Spinal cord (tissue), 10 donors: ENCODE measurements at places on chromosomes 4 and X. TPM values are rescaled to one million over a fixed set of nuclear protein-coding genes. Genes with fewer than 3 reads are reported as not detected.

The GPRASP3 gene
- polyA plus RNA-seq = 39.0 TPM

The PDGFRA gene
- polyA plus RNA-seq = 82.6 TPM

The LNX1 gene
- 12.4 TPM for polyA plus RNA-seq

The CCDC110 gene
- 2.0 TPM for polyA plus RNA-seq

The DUSP21 gene
- not detected for polyA plus RNA-seq

GRCh38 chr4:121749225-121749624, 15.7 kb downstream of the SMIM43 start:
- no peak for DNase-seq

DNA sequence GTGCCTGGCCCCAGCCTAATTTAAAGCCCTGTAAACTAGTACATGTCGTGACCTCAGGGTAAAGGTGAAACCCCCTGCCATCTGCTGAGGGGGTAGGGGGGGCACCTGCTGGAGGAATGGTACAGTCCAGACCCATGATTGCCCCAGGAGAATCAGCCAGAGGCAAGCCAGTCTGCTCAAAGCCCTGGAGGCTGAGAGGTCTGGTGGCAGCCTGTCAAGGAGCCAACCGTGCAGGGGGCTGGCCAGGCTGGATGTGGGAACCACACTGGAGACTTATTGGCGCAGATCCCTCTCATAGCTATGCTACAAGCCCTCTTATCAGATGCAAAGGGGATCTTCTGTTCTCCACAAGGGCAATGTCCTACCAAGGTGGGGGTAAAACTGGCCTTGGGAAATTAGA, 31.4 kb upstream of the PJA1 start:
- DNase-seq = no peak

- peak; percentile 60 for DNase-seq
These were observed 14.8 kb downstream of the SHROOM3 start for GRCh38 chr4:76449833-76450232.

DNA sequence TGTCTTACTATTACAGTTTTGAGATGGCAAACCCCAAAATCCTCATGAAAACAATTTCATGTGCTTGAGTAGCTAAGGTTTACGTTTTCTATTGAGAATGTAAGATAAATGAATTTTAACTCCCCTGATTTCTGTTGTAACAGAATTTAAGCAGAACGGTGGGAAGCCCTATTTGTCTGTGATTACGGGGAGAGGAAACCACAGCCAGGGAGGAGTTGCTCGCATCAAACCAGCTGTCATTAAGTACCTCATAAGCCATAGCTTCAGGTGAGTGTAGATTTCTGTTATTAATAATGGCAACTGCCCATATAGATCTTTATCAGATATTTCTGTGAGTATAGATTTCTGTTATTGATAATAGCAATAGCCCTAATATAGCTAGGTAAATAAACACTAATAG, 44.2 kb upstream of the RHOH start:
- DNase-seq = no peak

DNA sequence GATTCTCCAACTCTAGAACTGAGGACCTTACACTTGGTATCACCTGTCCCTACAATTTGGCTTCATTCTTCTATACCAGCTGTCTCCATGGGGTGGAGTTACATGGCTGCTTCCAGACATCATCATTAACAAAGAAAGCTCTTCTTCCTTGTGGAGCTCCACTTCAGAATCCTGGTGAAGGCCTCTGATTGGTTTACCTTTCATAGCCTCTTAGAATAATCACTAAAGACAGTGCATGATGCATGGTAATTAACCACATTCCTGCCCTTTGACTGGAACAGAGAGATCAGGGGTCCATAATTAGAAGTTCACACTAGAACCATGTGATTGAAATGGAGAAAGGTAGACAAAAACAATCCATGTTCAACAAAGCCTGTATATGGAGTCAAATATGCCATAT, 112.6 kb upstream of the ZNF827 start:
- DNase-seq = no peak

DNA sequence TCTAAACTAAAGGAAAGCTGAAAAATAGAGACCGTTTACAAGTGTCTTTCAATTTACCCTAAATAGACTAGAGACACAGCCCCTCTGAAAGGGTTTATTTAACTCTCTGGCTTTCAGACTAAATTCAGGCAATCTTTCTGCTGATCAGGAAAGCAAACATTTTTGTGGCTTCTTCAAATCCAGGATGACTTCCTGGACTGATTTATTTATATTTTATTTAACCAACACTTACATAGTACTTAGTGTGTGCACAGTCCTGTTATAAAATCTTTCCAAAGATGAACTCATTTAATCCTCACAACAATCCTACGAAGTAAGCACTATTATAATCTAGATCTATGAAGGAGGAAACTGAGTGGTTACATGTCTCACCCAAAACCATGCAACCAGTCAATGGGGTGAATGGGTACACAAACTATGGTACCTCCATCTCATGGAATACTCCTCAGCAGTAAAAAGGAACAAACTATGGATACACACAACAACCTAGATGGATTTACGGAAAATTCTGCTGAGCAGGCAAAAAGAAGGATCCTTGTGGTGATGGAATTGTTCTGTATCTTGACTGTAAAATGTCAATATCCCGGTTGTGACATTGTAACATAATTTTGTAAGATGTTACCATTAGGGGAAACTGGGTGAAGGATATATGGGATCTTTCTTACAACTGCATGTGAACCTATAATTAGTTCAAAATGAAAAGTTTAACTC, 64.1 kb upstream of the MAMLD1 start:
- no peak for DNase-seq

- DNase-seq = no peak
These were observed 207.9 kb upstream of the FAT1 start for GRCh38 chr4:186931519-186931918.

- no peak for DNase-seq
These were observed 159.4 kb downstream of the OPHN1 start for GRCh38 chrX:68273887-68274286.

- DNase-seq = no peak
These were observed 61.3 kb downstream of the CLDN34 start for GRCh38 chrX:10028283-10029104.

DNA sequence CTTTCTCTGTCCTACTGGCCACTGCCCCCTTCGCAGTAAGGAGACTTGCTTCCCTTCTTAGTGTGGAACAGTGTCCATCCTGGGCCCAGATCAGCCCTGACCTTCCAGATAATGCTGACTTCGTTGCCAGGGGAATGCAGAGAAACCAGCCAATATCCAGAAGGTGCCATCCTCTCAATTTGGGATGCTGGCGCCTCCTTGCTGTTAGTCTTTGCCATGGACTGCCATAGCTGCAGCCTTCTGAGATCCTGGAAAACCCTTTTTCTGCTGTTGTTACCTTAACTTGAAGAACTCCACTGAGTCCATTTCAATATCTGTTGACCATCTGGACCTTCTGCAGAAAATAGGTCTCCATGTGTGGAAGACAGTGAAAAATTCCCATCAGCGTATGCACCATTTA, 21.8 kb downstream of the RAI2 start:
- no peak for DNase-seq

GRCh38 chr4:152696764-152697261, 17.0 kb upstream of the TMEM154 start:
- DNase-seq = no peak

DNA sequence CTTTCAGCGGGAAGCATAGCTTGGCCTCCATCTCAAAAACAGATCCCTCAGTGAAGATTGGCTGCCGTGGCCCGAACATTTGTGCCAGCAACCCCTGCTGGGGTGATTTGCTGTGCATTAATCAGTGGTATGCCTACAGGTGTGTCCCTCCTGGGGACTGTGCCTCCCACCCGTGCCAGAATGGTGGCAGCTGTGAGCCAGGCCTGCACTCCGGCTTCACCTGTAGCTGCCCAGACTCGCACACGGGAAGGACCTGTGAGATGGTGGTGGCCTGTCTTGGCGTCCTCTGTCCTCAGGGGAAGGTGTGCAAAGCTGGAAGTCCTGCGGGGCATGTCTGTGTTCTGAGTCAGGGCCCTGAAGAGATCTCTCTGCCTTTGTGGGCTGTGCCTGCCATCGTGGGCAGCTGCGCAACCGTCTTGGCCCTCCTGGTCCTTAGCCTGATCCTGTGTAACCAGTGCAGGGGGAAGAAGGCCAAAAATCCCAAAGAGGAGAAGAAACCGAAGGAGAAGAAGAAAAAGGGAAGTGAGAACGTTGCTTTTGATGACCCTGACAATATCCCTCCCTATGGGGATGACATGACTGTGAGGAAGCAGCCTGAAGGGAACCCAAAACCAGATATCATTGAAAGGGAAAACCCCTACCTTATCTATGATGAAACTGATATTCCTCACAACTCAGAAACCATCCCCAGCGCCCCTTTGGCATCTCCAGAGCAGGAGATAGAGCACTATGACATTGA, 175.4 kb downstream of the FAT4 start:
- no peak for DNase-seq

DNA sequence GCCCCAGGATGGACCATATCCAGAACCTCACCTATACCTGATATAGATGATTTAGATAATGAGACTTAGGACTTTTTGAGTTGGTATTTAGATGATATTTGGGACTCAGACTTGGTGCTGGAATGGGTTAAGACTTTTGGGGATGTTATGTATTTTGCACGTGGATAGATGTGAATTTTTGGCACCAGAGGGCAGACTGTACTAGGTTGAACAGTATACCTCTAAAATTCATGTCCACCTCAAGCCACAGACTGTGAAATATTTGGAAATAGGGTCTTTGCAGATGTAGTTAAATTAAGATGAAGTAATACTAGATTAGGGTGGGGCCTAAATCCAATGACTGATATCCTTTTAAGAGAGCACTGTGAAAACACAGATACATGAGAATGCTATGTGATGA, 15.6 kb downstream of the RBM41 start:
- no peak for DNase-seq
